GF-D8 (cell line): ENCODE measurements at places on chromosomes 6 and 20.
A peak's percentile ranks its signal among the peaks of the same experiment; 100 is the strongest.

DNA sequence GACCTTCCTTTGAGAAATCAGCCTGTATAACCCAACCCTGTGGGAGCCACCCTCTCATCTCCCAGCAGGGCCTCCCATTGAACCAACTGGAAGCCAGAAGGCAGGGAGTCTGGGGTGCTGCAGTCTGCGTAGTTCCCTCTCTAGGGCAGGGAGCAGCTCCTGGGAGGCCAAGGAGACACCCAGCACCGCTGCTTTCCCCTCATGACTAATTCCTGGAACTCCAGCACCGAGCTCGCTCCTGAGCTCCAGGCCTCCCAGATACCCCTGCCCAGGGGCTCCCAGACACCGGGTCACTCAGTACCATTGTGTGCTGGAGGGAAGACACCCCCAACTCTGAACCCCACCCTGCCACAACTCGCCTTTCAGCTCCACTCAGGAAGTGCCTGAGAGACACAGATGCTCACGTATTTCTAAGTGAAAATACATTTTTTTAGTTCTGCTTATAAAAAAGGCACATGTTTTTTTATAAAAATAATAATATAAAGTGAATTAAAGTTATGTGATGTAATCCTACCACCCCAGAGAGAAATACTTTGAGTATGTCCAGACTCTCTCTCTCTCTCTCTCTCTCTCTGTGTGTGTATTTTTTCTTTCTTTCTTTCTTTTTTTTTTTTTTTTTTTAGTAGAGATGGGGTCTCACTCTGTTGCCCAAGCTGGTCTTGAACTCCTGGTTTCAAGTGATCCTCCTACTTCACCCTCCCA, 17.5 kb downstream of the PIM1 start:
- no peak for DNase-seq

GRCh38 chr6:40791004-40791403, 203.8 kb upstream of the LRFN2 start:
- DNase-seq: no peak

DNA sequence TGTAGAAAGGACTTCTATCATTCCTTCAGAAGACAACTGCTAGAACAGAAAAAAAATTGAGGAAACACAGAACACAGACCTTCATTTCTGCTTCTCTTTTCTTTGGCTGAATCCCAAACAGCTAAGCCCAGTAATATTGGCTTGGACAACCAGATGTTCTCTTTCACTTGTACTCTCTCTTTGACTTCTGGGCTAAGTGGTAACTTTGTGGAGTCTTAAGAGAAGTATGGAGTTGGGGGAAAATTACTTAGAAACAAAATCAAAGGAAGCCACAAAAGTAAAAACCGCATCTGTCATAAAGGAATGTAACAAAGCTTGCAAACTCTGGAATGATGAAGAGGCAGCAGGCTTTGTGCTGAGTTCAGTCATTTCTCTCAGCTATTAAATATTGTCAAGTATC, 587.5 kb downstream of the CBLN4 start:
- DNase-seq: no peak

GRCh38 chr6:156916130-156916801, 139.1 kb downstream of the ARID1B start:
- DNase-seq: no peak

DNA sequence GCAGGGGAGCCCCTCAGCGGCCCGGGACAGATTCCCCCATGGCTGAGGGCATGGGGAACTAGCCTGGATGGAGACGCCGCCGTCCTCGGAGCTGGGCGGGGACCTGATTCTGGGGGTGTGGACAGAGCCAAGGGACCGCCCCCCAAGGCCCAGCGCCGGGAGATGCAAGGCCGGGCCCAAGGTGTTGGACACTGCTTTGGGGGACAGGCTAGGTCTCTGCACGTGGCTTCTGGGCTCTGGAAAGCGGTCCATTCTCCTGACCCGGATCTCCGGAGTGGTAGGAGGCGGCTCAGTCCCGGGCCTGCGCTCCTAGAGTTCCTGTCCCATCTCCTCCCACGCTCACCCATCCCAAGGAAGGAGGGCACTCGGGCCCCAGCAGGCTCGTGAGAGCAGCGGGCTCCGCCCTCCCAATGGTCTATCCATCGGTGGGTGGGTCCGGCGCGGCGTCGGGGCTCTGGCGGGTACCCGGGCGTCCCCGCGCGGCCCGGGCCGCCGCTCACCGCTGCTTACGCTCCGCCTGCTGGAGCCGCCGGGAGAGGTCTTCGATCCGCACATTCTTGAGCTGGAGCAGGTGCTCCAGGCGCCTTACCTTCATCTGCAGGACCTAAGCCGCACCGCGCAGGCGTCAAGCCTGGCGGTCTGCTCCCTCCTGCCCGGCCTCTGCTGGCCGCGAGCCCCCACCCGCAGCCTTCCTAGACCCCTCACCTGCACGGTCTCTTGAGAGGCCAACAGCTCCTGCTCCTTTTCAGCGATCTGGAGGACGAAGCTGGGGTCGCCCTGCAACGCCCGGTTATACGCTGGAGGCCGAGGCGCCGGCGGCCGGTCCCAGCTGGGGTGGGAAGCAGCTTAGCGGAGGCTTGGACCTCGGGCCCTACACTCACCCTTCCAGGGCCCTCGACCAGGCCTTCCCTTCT, 3.3 kb downstream of the SPEF1 start:
- DNase-seq: no peak

DNA sequence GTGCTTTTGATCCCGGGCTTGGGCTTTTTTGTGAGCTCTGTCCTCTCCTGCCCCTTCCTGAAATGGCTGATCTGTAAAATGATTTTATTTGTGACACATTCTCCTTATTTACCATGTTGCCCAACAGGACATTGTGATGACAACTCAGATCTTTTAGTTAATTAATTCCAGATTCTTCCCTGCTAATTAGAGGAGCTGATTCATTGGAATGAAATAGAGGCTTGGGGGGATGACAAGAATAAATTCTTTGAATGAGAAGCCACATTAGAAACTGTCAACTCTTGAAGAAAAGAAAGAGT, 26.1 kb upstream of the GABRR1 start:
- DNase-seq: no peak

GRCh38 chr6:11172501-11173327, 59.8 kb downstream of the NEDD9 start:
- no peak for DNase-seq

- DNase-seq: no peak
Measured at GRCh38 chr6:152859225-152859624, 108.6 kb downstream of the VIP start.

- no peak for DNase-seq
Measured at GRCh38 chr6:149335924-149336608, 18.6 kb downstream of the TAB2 start.

DNA sequence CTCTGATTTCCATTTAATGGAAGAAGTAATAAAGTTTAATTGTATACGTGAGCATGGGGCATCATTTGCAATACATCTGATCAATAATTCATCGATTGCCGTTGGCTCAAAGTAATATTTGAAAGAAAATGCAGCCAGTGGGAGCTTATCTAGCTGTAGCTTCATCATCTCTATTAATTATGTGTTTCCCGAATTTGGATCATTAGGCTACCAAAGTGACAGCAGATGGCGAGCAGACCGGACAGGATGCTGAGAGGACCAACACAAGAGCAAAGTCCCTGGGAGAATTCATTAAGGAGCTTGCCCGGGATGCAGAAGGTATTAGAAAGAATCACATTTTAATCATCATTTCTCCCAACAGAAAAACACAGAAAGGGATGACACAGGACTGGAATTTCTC, 327.1 kb downstream of the ARHGAP18 start:
- no peak for DNase-seq

GRCh38 chr20:4829514-4830215, 108.0 kb downstream of the PRND start:
- DNase-seq: peak; percentile 70

- no peak for DNase-seq
Measured at GRCh38 chr6:127918506-127919427, 17.9 kb upstream of the THEMIS start.

DNA sequence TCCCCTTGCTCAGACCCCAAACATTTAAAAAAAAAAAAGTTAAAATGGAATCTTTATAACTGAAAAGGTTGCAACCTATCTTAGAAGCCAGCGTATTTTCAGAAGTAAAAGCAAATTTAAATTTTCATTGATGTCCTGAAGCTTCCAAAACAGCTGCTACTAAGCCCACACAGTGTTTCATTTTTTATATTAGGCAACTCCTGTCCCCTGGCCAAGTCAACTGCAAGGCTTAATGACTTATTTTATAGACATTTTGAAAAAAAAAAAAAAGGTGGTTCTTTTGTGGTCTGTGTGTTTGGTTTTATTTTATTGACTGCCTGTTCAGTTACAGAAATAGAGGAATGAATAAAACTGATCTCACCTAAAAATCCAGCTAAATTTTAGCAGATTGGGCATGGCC, 13.0 kb downstream of the CFAP61 start:
- DNase-seq: peak; percentile 68

DNA sequence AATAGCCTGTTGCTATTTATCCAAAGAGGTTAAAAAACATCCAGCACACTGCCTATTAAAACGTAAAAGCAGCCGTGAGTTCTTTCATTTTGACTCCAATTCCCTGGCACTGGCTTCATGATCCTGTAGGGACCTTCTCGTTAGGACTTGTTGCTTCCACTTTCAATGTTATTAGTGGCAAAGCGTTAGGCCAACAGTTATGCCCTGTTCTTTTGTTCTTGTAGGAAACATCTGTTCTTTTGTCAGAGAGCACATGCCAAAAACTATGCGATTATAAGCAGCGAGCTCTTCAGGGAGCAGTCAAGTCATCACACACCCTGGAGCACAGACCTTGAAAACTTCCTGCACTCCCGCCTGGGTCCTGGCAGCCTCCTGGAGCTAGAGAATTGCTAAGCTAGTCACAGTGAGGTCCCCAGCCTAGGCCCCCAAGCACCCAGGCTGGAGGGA, 609.5 kb upstream of the ARID1B start:
- no peak for DNase-seq

DNA sequence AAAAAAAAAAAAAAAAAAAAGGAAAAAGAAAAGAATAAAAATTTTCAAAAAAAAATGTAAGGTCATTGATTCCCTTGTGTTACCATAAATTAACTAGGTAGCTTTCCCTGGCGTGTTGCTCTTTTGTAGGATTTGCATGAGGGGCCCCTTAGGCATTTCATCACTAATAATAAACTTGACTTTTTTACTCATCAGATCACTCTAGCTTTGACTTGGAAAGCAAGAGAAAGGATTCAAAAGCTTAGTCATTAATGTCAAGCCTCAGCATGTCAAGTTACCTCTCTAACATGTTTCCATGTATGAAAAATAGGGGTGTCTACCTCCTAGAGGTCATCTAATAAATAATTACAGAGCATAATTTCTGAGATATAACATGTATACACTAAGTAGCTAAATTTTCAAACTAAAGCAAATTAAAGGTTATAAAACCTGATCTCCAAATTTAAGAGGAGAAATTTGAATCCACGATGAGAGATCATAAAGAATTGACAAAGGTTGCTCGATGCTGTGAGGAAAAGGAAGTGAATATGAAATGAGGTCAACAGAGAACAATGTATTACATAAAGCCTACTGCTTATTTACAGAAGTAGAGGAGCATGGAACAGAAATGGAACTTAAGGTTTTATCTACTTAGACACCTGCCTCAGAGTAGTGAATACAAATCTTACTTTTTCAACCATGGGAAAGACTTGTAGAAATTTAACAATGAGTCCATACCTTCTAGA, 86.8 kb downstream of the ARHGAP18 start:
- DNase-seq: no peak

- DNase-seq: no peak
Measured at GRCh38 chr6:118260833-118261232, 287.3 kb upstream of the PLN start.

DNA sequence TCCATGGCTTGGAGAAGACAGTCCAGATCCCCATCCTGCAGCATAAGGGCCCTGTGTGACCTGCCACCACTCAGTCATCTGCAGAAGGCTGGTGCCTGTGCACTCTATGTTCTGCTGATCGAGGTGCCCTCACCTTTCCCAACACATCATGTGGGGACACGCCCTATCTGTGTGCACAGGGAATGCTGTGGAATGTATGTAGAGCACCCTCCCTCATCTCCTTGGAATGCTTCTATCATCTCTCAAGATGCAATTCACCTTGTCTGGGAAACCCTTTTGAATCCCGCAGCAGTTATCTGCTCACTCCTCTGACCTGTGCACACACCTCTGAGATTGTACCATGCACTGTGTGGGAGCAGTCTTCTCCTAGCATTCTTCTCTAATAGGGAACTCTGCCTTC, 207.2 kb upstream of the SSTR4 start:
- no peak for DNase-seq

GRCh38 chr6:165940366-165940765, 227.3 kb downstream of the TBXT start:
- DNase-seq: no peak

GRCh38 chr20:63057171-63058117, 50.7 kb upstream of the BHLHE23 start:
- DNase-seq: no peak
